ENCODE measurements at places on chromosomes 5 and 9. TPM values are rescaled to one million over a fixed set of nuclear protein-coding genes. Genes with fewer than 3 reads are reported as not detected.

NPDC1 gene
- 41.7 TPM for total RNA-seq

GABRA6 gene
- not detected for total RNA-seq

NSG2 gene
- not detected for total RNA-seq

ABCA1 gene
- total RNA-seq: 5.0 TPM

PCDHB3 gene
- not detected for total RNA-seq

TMEM232 gene
- total RNA-seq: 0.40 TPM

KCNT1 gene
- total RNA-seq: not detected

SEMA6A gene
- total RNA-seq: not detected

SLC6A19 gene
- total RNA-seq: not detected

NXNL2 gene
- total RNA-seq: not detected

ADAMTSL1 gene
- not detected for total RNA-seq

PCDHA1 gene
- not detected for total RNA-seq

LEAP2 gene
- total RNA-seq: 2.7 TPM

GABRA1 gene
- total RNA-seq: not detected

PCDHA13 gene
- total RNA-seq: not detected

TRIM36 gene
- 0.33 TPM for total RNA-seq

CDH10 gene
- not detected for total RNA-seq

MAPK9 gene
- total RNA-seq: 41.2 TPM

SLC6A18 gene
- total RNA-seq: not detected

CORO2A gene
- total RNA-seq: 1.8 TPM

LMX1B gene
- not detected for total RNA-seq

HDHD3 gene
- 15.7 TPM for total RNA-seq

CEMIP2 gene
- 39.8 TPM for total RNA-seq

MLANA gene
- not detected for total RNA-seq

CATSPER3 gene
- not detected for total RNA-seq

MINAR2 gene
- total RNA-seq: not detected

NCS1 gene
- total RNA-seq: 31.0 TPM
